Muscle of back (tissue), 13 donors: ENCODE measurements at places on chromosomes 4 and X.

- DNase-seq, result no peak
These were observed 15.9 kb upstream of the PIM2 start for GRCh38 chrX:48934581-48935300.

GRCh38 chrX:153766871-153767673, 3.0 kb downstream of the PLXNB3 start:
- no peak for DNase-seq

DNA sequence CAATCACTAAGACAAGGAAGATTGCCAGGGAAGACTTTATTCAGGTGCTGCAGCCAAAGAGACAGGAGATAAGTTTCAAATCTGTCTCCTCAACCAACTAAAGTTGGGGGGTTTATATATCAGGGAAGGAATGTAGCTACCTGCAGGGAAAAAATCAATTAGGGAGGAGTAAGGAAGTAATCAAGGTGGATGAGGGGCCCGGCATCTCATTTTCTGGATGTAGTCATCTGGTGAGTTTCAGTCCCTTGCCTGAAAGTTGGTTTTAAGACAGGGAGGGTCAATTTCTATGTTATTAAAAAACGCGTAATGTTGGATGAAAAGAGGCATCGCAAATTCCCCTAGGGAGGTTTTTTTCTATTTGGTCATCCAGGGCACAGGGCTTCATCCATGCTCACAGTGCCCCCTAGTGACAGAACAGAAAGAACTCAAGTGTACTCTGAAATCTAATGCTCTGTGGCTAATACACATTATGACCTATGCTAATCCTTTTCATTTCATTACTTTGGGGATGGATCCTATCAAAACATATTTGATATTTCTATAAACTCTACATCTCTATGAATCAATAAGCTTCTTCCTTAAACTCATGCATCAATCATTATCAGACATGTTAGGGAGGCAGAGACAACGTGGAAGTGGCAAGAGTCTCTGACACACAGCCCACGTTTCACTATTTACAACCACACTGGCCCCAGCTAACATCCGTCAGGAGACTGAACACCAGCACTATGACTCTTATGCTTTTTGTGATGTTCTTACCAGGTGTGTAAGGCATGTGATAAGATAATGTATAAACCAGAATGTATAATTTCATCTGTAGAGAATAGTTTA, 1577.0 kb upstream of the TENM3 start:
- DNase-seq, result peak; percentile 59

GRCh38 chr4:184056877-184057276, 151.8 kb downstream of the STOX2 start:
- no peak for DNase-seq

GRCh38 chrX:23885803-23886202, 21.9 kb downstream of the APOO start:
- DNase-seq, result no peak

DNA sequence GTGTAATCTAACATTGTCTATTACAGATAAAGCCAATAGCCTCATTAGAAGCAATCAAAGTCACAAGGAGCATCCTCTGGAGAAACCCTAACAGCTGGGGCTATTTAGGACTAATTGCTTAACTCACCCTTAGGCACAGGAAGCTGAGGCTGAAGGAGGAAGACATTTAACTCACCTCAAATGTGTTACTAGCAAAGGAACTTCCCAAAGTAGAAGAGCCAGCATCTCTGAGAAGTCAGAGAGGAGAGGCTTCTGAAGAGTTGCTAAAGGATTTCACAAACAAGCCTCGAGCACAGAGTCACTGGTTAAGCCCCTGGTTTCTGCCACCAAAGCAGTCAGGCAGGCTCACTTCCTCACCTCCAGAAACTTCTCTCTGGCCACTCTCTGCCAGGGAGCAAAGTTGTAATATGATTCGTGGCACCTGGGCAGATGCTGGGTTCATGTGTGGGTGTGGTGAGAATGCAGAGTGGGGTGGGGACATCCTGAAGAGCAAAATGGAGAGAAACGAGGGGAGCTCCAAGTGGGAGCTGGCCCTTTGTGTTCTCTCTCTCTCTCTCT, 201.3 kb downstream of the HS6ST2 start:
- DNase-seq, result no peak

DNA sequence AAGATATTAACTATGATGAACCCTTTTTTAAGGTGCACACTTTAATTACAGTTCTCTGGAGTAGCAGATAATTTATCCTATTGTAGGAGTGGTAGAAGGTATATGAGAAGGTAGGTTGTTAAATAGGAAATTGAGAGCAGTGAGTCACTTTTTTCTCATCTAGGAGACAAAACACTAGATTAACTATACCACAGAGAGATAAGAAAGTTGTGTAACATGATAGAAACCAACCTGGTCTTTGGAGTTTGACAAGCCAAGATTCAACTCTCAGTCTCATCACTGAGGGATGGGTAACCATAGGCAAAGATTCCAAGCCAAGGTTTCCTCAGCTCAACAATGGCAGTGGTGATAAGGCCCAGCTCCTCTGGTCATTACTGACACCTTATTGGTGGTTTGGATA, 104.0 kb downstream of the MAD2L1 start:
- no peak for DNase-seq

DNA sequence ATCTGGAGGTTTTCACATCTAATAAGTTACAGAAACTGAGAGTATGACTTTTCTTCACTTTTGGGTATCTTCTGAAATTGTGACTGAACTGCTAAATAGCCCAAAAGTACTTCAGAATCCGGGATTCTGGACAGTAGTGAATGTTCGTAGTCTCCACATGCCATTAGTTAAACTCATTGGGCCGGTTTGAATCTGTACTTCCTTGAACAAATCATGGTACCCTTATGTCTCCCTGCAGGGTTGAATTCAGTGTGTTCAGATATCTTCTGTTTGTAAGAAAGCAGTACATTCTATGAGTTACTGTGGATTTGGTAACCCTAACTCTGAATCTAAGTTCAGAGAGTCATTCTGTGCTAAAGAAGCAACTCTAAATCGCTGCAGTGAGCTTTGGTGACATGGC, 33.6 kb downstream of the FAM193A start:
- no peak for DNase-seq

DNA sequence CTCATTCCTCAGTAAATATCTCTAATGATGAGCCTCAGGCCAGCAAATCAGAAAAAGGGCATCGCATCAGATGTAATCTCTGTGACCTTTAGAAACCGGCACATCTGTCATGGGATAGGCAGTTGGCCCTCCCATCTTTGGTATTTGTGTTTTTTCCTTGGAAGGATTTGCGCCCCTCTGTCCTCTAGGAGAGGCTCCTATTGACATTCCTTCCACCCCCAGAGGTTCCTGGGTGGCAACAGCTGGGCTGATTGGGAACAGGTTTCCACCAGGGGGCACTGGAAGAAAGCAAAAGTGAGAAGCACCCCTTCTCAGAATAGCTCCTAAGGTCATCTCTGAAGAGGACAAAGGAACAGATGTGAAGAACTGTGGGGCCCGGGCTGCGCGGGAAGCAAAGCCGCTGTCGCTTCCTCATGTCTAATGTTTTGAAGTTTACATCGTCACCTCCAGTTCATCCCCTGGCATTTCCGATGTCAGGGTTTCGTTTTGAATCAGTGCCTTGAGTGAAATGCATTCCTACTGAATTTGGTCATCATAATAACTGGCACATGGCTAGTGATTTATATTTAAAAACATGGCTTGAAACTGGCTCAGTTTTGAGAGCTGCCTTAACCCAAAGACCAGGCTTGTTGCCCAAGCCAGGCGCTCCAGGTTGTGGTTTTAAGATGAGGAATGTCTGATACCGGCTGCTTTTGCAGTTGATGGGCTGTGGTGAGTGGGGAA, 6.2 kb downstream of the TXK start:
- DNase-seq, result peak; percentile 90

GRCh38 chrX:152733261-152733975, at the start of the genes CSAG1 and MAGEA12:
CSAG1 (minus strand) TSS chrX:152733721; CDS start chrX:152732460, 1,261 bp downstream.
MAGEA12 (plus strand) TSS chrX:152733757; CDS start chrX:152736162, 2,405 bp downstream.
- no peak for DNase-seq
